ENCODE measurements at places on chromosomes 12 and 14.

GRCh38 chr12:101044512-101045059, 165.5 kb downstream of the SLC5A8 start:
- DNase-seq = no peak

DNA sequence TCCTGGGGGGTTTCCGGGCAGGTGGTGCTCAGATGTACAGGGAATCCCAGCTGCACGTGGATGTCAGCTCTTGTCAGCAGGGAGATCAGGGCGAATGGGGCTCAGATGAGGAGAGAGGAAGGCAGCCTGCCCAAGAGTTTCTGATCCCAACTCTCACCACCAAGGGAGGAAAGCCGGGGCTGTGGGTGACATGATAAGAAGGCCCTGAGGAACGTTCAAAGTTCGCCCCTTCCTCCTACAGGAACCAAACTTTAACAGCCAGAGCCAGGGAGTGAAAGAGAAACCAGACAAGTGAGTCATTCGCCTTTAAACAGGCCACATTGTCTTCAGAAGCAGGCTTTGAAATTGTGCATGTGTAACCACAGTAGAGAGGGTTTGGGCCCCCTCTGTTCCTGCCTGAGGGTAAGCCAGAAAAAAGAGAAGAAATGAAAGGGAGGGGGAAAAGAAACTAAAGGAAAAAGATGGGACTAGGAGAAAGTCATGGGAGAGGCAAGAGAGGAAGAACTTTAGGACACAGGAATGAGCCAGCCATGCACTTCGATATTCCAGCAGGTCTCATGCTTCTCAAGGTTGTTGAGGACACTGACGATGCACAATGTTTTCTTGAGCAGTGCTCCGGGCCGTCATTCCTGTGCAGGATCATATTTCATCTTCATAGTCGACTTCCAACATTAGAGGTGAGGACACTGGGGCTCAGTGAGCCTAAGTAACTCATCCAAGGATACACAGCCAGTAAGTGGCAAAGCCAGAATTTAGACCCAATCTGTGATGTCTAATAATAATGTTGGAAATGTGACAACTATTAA, 691.4 kb upstream of the TBX3 start:
- no peak for DNase-seq

GRCh38 chr12:123943816-123944215, 28.8 kb downstream of the CCDC92 start:
- no peak for DNase-seq

DNA sequence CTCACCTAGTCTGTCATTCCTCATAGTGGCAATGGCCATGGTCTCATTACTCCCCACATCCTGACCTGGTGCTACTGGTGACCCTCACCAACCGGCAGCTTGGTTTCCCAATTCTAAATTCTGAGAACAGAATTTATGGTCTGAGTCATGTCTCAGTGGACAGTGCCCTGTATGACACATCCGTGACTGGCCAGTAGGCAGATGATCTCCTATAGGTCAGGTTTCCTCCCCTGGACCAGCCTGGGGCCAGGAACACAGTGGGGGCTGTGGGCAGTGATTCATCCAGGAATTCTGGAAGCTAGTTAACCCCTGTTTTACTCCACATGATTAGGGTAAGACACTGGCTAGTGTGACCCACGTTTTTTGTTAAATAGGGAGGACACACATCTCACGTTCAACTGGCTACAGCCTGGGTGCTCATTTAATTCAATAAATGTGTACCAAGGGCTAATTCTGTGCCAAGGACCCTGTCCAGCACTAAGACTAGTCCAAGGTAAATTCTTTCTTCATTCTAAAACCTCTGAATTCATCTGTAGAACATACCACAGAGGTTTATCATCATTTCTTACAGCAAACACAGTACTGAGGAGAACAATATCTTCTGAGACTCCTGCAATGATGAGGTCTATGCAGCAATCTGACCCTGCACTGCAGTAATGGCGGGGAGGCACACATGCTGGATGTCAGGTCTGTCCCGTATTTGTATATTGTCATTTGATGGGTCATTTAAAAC, 249.6 kb upstream of the TBX3 start:
- no peak for DNase-seq

DNA sequence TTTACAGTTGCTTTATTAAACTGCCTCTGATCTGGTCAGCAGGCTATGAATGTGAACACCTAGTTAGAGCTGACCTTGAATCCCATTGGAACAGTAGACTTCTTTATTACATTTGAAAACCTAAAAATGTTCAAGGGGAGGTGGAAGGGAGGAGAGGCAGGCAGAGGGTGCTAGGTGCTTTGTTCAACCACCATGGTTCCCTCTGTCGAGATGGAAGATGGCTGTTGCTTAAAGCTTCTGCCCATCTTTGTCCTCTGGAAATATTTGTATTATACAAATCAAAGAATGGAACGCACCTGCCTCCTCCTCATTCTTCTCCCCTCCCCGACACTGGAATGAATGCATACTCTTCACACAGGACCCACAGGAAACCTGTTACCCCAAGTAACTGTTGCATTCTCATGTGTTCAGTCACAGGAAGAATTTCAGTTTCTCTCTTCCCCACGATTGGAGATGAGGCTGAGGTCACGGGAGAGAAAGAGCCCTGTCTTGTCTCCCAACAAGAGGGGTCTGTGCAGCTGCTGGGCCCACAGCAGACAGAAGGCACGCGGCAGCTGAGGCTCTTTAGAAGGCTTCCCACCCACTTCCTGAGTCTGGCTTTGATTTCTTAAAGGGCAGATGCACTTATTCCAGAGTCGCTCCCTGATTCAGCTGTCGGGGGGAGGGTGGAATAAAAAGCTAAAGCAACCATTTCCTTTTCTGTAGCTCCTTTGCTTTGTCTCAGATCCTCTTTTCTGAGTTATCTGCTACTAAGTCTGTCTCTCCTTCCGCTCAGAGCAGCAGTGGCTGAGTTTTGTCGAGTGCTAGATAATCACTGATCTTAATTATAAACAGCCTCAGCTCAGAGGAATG, 217.9 kb upstream of the BTG1 start:
- peak; percentile 67 for DNase-seq

DNA sequence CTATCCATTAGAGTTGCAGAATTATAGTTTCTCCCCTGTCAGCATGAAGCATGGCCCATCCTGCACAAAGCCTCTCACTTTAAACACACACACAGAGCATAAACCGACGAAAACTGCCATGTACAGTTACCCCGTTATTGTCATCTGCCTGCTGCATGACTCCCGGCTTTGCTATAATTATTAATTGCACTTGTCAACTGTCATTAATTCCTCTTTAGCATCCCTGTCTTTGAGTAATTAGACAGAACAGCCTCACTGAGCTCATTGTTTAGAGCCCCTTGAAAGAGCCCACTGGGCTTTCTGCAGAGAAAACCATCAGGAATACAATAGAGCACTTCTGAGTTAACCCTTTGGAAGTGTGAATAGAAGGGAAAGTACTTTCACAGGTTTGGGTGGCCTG, 307.2 kb upstream of the SOX5 start:
- DNase-seq = no peak

DNA sequence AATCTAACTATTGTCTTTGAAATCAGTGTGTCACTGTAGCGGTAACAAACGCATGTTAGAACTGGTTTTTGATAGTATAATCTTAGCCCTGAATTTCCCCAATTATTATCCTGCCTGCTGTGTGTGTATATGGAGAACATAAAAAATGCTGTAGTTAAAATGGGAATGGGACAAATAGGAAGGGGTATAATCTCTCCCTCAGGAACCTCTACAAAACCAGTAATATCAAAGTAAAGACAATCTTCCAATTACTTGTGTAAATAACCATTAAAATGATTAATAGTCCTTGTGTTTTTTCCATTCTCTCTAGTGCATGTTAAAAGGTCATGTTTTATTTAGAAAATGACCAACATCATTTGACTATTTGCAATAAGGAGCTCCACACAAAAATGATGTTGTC, 200.1 kb upstream of the TMTC1 start:
- DNase-seq = no peak

- no peak for DNase-seq
These were observed 54.9 kb downstream of the SLC16A7 start for GRCh38 chr12:59650588-59651228.

DNA sequence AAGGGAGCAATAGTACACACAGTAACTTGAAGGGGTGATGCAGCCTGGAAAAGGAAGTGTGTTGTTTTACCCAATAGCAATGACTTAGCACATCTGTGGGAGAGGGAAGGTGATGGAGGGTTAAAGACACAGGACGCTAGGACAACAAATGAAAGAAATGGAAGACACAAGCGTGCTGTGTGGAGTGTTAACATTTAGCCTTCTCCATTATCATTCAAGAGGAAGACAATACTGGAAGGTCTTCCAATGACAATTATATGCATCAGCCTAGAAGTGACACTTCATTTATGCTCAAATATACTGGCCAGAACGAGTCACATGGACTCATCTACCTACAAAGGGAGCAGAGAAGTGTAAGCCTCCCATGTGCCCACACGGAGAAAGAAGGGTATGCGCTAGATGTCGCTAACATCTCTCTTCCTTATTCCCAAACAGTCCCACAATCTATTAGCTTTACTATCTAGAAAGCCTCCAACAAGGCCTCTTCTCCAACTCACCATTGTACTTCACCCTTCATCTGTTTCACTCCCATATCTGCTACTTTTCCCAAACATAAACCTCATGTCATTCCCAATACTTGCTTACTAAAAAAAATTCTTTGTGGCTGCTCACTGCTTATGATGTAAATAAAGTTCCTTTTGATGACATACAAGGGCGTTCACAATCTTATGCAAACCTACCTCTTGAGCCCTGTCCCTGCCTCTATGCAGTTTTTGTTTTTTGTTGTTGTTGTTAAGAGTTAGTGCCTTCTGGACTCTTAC, 20.3 kb downstream of the PPM1H start:
- no peak for DNase-seq

GRCh38 chr12:56878010-56878339, 56.2 kb downstream of the SDR9C7 start:
- DNase-seq = no peak

GRCh38 chr14:34220921-34221320, 241.1 kb downstream of the SPTSSA start:
- DNase-seq = no peak

DNA sequence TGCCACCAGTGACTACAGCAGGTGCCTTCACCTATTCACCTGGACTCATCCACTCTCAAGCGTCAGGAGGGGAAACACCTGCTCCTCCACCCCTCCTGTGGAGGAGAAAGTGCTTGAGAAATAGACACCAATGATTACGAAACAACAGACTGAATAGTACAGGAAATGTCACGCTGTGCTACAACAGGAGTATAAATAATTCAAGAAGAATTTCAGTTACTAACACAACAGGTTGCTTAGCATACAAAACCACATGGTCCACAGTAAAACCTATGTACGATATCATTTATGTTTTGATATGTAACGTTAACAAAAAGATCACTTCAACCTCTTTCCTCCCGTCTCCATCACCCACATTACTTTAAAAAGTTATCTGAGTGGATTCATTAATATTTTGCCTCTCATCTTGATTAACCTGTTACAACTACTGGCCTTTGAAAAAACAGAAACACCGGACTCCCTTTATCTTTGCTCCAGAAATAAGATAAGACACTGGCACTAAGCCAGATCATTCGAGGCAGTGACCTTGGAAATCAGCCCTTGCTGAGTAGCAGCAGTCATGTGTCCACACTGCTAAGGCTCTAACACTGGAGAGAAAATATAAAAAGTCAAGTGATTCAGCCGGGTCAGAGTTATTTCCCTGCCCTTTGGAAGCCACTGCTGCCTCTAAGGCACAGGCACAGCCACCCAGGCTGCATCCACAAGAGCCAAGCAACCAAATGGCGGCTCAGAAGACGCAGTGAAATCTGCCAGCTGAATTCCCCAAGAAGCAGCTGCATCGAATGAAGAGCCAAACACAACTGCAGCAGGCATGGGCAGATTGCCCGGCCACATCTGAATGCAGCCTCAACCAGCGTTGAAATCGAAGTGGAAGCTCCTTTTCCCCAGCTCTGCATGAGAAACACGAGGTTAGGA, 40.9 kb downstream of the NT5DC3 start:
- DNase-seq = peak; percentile 59

- no peak for DNase-seq
These were observed 771.3 kb upstream of the TBX3 start for GRCh38 chr12:115455268-115455681.

- peak; percentile 11 for DNase-seq
These were observed 59.5 kb downstream of the ETNK1 start for GRCh38 chr12:22684140-22685118.

DNA sequence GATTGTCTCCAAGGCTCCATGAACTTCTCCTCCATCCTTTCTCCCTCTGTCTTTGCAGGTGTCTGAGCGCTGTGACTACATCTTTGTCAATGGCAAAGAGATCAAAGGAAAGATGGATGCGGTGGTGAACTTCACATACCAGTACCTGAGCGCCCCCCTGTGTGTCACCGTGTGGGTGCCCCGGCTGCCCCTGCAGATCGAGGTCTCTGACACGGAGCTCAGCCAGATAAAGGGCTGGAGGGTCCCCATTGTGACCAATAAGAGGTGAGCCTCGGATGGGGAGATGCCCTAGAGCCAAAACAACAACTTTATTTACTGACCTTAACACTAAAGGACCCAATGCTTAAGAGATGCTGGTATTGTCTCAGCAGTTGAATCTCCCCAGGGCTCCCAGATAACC, 130.0 kb downstream of the SLC15A4 start:
- DNase-seq = no peak

DNA sequence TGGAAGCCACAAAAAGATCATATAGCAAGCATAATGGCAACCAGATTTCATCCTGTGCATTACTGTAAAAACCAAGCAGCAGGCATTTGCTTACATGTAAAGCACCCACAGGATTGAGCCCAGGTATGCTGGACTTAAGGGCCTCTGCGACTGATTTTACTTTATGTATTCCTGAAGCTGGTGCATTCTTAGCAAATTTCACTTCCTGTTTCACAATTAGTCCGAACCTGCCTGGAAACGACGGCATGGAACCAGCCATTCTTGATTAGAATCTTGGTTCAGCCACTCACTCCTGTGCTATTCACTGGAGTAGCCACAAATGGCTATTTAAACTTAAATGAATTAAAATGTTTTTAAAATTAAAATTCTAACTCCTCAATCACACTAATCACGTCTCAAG, 239.2 kb downstream of the NUAK1 start:
- DNase-seq = no peak

- DNase-seq = no peak
These were observed 46.6 kb upstream of the VPS33A start for GRCh38 chr12:122312926-122313325.

- DNase-seq = no peak
These were observed 20.3 kb downstream of the RHOF start for GRCh38 chr12:121773011-121773777.

- DNase-seq = no peak
These were observed 139.1 kb upstream of the PELI2 start for GRCh38 chr14:55979096-55979495.

DNA sequence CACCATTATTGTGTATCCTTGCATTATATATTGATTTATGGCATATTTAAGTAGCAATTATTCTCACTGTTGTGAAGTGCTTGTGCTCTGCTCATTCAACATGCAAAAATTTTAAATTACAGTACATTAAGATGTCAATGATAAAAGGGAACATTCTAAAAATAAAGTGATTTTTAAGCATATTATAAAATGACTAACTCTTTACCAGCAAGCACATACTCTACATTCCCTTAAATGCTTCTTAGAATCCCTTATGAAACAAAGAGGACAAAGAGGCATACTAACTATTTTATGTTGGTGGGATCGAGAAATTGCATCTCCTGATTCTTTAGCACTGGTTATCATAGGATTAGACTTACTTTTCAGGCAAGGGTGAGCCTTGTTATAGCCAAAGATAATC, 46.6 kb upstream of the ZDHHC17 start:
- no peak for DNase-seq
